Left lobe of liver (tissue), 2 donors: ENCODE measurements at places on chromosomes 2 and 18.

- no peak for DNase-seq
Measured at GRCh38 chr18:2827061-2827460, 19.7 kb upstream of the EMILIN2 start.

GRCh38 chr2:30445266-30445821 lies 1.7 kb upstream of the LCLAT1 start:
- no peak for DNase-seq

DNA sequence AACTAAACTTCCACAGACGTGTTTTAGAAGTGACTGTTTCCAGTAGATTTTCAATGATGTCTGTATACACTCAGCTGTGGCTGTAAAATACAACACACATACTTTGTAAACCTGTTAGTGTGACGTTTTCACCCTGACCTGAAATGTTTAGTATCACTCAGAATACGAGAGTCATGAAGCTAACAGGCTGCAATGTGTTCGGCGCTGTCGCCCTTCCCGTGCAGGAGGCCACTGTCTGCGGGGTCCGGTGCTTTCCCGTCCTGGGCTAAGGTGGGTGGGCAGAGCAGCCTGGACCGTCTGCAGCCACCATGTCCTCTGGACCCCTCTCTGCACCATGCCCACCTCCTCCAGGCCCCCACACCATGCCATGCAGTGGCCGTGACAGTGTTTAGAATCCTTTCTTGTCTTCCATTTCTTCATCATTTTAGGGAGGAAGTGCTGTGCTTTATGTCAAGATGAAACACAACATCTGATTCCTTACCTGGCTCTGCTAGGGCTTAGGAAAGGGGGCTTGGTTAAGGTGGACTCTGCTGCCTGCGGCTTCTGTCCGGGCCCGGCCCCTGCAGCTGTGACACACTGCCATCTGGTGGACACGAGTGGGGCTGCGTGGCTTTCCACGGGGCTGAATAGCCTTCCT lies 53.8 kb upstream of the RBM44 start:
- peak; percentile 81 for DNase-seq

DNA sequence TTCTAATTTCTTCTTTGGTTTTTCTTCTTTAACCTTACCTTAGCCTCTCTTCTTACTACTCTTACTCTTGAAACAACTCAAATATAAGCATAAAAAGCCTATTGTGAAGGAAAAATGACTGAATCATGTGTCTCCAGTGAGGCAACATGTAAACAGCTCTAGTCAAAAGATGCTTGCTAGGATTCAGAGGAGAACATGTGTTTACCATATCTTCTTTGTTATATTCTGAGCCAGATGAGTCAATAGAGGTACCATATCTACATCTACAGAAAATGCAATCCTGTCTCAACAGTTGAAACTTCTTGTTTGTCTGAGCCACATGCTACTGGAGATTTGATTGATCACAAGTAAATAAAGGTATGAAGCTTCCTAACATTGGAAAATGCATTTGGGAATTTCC lies 15.9 kb upstream of the FIGN start:
- no peak for DNase-seq

- DNase-seq: no peak
Measured at GRCh38 chr2:232492236-232492848, 4.7 kb upstream of the ECEL1 start.

- no peak for DNase-seq
Measured at GRCh38 chr2:111966241-111966640, 67.8 kb downstream of the MERTK start.

DNA sequence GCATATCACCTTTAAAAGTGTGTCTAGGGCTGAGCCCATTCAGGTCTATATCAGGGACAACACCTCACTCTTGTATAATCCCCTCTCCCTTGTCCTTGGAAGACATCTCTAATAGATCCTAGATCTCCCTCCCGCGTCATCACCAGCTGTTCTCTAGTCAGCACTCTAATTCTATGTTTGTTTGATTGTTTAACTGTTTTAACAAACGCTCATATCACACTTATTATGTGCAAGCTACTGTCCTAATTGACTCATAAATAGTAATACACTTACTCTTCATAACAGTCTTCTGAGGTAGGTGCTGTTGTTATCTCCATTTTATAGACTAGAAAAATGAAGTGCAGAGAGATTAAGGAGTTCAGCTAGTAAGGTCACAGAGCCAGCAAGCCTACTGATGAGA lies 1.6 kb upstream of the ERMN start:
- no peak for DNase-seq

- DNase-seq: no peak
Measured at GRCh38 chr18:9838144-9838877, 47.5 kb upstream of the TXNDC2 start.

DNA sequence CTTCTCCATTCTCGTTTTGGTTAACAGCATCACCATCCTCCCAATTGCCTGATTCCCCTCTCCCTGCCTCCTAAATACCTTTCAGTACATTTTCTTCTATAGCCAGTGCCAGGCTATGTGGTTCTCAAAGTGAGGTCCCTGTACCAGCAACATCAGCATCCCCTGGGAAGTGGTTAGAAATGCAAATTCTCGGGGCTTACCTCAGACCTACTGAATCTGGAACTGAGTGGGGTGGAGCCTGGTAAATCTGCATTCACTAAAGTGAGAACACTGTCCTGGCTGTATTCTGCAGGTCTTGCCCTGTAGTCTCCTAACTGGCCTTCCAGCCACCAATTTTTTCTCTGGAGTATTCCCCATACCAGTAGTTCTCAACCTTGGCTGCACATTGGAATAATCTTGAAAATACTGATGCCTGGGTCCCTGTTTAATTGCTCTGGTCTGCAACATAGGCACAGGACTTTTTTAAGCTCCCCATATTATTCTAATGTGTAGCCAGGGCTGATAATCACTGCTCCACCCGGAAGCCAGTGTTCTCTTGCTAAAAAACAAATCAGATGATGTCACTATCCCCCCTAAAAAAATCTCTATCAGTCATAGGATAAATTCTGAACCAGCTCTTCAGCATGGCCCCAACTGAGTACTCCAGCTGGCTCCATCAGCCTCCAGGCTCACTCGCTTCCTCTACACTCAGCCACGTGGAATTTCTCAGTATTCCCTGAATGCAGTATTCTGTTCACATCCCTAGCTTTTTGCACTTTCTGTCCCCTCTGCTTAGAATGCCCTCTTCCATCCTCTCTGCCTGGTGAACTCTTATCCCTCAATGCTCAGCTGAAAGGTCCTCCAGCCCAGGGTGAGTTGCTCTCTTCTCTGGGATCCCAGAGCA lies 98.4 kb downstream of the CDK15 start:
- no peak for DNase-seq

- DNase-seq: peak; percentile 58
Measured at GRCh38 chr2:241507430-241508239, 749 bp downstream of the STK25 start.

DNA sequence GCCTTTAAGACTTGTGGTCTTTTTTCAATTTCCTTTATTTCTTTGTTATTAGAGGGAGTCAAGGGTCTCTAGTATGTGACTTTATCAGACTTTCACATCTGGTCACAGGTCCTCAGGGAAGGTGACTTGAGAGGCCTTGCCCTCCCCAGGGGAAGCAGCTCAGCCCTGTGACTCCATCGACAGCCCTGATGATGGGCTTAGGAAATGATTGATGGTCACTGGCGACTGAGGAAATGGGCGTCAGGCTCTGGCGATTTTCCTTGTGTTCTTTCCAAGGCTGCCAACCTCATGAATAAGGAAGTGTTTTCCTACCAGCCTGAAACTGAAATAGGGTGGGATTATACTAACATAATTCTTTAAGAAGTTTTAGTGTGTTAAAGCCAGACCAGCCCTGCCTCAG lies 21.1 kb downstream of the SERPINE2 start:
- DNase-seq: no peak

GRCh38 chr2:26892922-26893524 lies 45.1 kb downstream of the DPYSL5 start:
- DNase-seq: no peak
